ENCODE measurements at places on chromosomes 16 and 17.

GRCh38 chr17:57284984-57285646 lies 28.8 kb downstream of the MSI2 start:
- DNase-seq, result peak; percentile 29

- DNase-seq, result no peak
Observed at GRCh38 chr16:89184677-89184932, 13.1 kb downstream of the CDH15 start.

GRCh38 chr17:15414532-15415306 lies 52.7 kb downstream of the CDRT4 start:
- no peak for DNase-seq

- DNase-seq, result no peak
Observed at GRCh38 chr17:73987845-73988509, 215.5 kb upstream of the RPL38 start.

- no peak for DNase-seq
Observed at GRCh38 chr17:64773836-64774761, 112.0 kb upstream of the SMURF2 start.

GRCh38 chr16:82094942-82095540 lies 60.0 kb downstream of the HSD17B2 start:
- no peak for DNase-seq

Measured in activated CD8-positive, alpha-beta memory T cell treated with anti-CD3 and anti-CD28 coated beads, Interleukin-2, amount 50 U/mL, for 4 hours (primary cell).